ENCODE measurements at places on chromosomes 3 and 15.

DNA sequence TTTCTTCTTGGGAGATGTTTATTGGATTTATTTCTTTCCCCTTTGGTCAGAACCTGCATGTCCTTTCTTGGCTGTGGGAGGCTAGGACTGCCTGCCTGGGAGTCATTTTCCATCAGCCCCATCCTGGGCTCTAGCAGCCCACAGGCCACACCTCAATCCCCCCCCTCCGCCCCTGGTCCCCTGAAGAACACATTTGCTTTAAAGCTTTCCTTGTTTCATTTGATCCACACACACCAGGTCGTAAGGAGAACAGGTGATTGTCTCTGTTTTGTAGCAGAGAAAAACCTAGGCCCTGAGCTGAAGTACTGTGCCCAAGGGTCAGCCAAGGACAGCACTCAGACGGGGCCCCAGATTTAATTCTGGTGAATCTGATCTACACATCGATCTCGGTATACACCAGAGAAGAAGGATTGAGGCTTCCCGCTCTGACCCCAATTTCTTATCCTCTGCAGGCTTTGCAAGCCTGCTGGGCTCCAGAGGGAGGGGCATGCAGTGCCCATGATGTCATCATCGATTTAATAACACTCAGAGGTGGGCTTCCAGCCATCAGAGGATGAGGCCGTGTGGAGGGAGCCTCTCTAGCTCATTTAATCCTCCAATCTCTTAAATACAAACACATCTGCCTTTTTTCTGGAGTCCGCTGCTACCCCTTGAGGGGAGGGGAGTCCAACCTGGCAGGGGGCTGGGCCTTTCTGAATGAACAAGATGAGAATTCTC, 1.7 kb upstream of the CLN6 start:
- DNase-seq: no peak

DNA sequence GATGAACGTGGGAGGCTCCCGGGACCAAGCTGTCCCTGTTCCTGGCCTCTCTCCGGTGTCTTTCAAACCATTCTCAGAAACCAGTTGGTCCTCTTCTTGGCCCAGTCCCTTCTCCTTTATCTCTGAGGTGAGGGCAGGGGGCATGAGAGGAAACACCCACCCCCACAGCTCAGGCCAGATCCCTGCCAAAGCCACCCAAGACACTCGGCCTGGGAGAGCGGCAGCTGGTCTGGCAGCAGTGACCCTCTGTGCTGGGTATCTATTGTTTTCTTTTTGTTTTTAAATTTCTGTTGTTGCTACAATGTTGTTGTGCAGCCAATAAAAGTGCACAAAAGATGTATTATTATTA, 27.3 kb downstream of the ACSBG1 start:
- no peak for DNase-seq

GRCh38 chr3:137150825-137151224, 193.0 kb downstream of the IL20RB start:
- no peak for DNase-seq

- DNase-seq: no peak
These were observed 25.6 kb upstream of the GPR171 start for GRCh38 chr3:151228666-151229040.

DNA sequence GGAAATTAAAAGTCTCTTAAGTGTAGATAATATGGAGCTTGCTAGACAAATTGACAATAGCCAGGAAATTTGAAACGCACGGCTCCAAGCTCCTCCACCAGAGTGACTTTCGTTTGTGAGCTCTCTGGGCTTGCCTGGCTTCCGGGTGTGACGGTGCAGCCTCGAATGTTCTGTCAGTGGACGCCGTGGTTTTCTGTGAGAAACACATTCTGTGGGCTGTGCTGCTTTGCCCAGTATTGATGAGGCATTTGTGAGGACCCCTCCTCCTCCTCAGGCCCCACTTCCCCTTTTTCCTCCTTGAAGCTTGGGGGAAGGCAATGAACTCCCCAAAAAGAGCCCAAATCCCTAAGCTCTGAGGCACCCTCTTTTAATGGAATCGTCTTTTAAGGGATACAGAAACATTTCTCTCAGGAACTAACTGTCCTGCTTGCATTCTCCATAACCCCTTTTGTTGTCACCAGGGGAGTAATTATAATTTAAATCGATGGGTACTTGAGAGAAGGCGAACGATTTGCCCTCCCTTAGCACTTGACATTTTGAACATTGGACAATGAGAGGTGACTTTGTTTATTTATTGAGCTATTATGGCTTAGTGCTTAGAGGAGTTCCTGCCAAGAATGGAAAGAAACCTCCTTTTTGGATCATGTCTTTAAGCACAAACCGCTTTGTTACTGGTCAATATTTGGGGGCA, 40.8 kb downstream of the POLR2M start:
- DNase-seq: no peak

- DNase-seq: no peak
These were observed 49.3 kb downstream of the SNX4 start for GRCh38 chr3:125470671-125471070.

DNA sequence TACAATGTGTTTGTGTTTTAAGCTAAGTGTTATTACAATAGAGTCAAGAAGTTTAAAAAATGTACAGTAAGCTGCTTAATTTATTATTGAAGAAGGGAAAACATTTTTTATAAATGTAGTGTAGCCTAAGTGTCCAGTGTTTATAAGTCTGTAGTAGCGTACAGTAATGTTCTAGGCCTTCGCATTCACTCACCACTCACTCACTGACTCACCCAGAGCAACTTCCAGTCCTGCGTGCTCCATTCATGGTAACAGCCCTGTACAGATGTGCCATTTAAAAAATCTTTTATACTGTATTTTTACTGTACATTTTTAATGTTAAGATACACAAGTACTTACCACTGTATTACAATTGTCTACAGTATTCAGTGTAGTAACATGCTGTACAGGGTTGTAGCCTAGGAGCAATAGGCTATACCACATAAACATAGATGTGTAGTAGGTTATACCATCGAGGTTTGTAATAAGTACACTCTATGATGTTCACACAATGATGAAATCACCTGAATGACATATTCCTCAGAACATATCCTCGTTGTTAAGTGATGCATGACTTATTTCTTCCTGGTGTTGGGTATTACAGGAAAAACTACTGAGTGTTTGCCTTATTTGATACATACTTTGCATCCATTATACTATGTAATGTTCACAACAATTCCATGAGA, 156.6 kb upstream of the NUDT16 start:
- no peak for DNase-seq

- DNase-seq: no peak
These were observed 207.1 kb downstream of the TP63 start for GRCh38 chr3:189838291-189838690.

DNA sequence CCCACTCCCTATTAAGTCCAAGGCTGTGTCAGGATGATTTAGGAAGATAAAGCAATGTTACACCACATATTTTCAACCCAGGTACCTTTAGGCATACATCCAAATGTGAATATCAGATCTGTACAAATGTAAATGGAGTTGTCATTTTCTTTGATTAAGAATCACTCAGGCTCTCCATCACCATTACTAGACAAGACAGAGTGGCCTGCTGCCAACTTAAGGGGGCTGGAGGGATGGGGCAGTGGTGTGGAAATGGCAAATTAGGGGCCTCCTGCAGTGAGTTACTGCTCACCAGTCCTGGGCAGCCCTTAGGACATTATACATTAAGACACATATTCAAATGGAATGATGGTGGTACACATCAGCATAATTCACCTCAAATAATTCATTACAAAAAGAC, 211.0 kb downstream of the TNIK start:
- no peak for DNase-seq

DNA sequence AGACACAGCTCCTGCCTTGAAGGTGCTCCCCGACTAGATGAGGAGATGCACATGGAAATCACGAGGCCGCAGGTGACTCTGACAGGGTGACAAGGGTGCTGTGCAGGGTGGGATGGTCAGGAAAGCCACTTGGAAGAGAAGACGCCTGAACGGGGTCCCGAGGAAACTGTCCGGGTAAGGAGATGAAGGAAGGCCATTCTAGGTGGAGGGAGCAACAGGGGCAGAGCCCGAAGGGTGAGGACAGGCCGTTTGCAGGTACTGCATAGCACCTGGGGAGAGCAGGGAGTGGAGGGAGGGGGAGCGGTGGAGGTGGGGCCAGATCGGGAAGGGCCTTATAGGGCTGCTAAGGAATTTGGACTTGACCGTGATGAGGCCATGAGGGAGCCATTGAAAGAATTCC, 105.6 kb upstream of the DLG1 start:
- DNase-seq: no peak

DNA sequence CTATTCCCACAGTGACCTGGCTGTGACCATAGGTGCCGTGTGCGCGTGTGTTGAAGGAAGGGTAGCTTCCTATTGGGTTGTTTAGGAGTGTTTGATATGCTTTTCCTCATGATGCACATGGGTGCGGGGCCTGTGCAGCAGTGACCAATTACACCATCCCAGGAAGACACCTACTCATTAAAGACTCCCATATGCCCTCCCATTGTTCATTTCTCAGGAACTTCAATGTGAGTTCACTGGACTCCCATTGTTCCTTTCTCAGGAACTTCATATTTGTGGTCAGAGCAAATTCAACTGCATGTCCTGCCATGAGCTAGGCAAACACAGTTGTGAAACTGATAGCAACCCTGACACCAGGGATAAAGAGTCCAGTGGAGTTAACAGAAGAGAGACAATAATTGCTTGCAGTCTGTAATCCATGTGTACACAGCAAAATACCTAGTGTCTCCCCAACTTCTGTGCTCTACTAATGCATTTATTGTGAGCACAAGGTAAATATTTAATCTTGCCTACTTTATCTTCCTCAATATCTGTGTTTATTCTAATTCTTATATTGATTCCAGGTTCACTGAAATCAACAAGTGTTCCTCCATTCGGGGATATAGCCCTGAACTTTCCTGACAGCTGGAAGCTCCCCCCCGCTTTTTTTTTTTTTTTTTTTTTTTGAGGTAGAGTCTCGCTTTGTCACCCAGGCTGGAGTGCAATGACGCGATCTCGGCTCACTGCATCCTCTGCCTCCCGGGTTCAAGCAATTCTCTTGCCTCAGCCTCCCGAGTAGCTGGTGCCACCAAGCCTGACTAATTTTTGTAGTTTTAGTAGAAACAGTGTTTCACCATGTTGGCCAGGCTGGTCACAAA, 57.5 kb upstream of the GCNT3 start:
- DNase-seq: no peak

DNA sequence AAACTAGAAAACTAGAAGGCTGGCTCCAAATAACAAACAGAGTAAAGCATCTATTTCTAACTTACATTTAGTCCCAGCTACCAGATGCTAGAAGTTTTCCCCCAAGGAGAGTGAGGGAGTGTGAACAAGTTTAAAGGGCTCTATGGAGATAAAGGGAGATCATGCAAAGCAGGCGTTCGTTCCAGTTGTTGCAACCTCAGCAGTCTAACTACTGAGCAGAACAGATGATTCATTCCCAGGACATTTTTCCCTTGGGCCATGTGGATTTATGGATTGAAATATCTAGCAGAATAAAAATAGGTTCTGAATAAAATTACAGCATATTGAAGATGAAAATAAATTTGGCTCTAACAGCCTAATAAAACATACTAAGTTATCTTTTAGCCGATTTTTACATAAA, 154.8 kb upstream of the TTC14 start:
- DNase-seq: no peak

DNA sequence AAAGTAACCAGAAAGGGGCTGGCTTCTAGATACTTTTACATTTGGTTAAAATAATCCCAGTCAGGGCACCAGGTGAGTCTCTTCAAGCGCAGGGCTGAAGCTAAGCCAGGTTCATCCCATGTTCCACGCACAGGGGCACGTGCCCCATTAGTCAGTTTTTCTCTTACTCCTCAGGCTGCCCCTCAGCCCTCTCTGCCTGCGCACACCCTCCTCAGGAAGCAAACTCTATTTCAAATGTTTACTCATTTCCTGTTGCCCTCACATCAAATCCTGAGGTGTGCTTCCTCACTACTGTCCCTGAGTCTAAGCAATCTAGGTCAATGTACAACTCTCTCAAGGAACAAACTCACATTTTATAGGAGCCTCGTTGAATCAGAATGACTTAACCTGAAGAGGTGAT, 48.5 kb downstream of the THBS1 start:
- peak; percentile 27 for DNase-seq

GRCh38 chr3:69110941-69111546, 11.4 kb downstream of the LMOD3 start:
- DNase-seq: no peak

DNA sequence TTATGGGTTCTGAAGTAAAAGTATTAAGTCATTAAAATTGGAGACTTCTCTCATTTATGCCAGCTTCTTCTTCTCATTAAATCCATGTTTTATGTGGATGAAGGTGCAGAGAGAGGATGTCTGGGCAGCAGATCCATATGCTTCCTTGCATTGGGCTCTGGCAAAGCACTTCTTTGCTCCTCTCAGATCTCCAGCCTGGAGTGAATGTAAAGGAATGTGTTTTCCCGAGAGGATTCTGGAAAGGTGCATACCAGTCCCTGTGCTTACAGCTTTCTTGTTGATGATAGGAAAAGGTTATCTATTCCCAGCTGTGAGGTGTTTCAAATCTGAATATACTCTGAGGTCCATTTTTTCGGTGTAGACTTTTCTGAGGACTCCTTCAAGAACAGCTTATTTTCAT, 79.9 kb upstream of the PEX5L start:
- no peak for DNase-seq

DNA sequence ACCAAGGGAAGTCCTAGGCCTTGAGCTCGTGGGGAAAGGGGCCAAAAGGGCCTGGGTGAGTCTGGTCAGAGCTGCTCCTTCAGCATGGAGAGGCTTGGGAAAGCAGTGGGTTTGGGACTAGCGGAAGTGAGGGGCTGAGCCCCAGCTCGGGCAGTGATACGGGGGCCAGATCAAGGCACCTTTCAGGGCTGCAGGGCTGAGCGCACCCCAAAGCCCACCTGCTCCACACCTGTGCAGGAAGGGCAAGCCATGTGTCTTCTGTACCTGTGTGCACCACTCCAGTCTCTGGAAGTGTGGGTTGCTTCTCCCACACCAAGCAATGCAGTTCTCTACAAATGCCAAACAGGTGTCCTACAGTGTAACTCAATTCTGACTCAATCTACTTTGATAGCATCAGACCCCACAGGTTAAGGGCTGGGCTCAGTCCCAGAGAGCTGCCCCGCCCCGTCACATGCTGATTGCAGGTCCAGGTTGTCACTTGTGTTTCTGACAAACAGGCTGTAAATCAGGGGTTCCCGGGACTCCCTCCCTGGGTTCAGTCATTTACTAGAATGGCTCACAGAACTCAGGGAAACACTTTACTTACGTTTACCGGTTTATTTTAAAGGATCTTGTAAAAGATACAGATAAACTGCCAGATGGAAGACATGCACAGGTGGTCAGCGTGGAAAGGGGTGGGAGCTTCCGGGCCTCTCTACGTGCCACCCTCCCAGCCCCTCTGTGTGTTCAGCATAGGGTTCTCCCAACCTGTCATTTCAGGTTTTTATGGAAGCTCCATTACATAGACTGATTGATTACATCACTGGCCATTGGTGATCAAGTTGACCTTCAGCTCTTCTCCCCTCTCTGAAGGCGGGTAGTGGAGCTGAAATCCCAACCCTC, 28.8 kb upstream of the KLF13 start:
- DNase-seq: no peak

Measured in activated T-helper 1 cell treated with anti-CD3 and anti-CD28 coated beads, Interleukin-2, amount 50 U/mL, for 16 hours (primary cell).